ENCODE measurements at places on chromosomes 4 and X.

- DNase-seq, result no peak
Observed at GRCh38 chrX:39922926-39923325, 174.8 kb downstream of the BCOR start.

GRCh38 chr4:149291463-149291862 is 524.2 kb downstream of the IQCM start:
- no peak for DNase-seq

- no peak for DNase-seq
Observed at GRCh38 chrX:138020941-138021340, 455.0 kb downstream of the ZIC3 start.

DNA sequence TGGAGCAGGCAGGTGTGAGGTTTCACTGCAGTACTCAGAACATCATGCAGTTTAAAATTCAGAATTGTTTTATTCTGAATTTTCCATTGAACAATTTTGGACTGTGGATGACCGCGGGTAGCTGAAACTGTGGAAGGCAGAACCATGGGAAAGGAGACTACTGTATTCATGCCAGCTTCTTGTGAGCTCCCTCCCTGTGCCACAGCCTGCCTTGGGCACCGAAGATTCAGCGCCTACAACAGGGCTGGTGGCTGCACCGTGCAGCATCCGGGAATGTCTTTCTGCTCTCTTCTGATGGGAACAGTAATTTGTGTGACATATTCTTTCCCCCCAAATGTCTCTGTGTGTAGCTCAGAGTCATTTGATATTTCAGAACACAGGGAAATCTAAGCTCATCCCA is 118.5 kb upstream of the NKX1-1 start:
- no peak for DNase-seq

DNA sequence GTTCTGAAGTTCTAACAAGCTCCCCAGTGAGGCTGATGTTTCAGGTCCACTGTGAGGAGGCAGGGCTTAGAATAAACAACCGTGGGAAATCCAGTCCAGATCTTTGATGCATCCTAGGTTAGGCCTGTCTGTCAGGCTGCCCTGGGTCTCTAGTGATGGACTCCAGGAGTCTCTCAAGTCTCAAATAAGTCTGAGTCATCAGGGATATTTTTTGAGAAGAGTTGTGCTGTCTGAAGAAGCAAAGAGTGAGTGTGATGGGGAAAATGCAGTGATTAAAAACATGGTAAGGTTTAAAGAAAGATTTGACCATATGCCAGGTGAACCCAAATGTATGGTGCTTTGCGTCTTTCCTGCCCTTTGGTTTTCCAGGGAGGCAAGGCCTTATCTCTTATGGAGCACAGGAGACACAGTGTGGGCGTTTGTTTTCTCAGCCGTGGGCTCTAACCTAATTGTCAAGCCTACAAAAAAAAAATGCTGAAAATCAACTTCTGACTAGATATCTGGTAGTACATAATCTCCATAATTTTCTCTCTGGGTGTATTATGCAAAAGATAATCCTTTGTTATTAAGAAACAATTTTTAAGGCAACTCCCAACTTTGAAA is 100.7 kb downstream of the PTTG2 start:
- no peak for DNase-seq

DNA sequence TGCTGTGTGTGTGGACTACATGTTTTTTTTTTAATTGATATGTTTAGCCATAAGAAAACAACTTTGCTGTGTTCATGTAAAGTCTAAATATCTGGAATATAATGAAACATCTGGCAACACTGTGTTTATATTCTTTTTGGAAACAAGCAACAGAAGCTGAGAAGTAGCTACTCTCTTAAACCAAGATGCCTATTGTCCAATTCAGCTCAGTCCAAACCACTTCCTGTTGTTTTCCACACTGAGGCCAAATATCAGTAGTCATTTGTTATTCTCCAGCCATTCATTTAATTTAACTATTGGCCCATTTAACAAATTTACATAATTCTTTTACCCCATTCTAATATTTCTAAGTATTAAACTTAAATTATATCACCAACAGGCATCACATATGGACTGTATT is 903.0 kb upstream of the SLIT2 start:
- DNase-seq, result no peak

DNA sequence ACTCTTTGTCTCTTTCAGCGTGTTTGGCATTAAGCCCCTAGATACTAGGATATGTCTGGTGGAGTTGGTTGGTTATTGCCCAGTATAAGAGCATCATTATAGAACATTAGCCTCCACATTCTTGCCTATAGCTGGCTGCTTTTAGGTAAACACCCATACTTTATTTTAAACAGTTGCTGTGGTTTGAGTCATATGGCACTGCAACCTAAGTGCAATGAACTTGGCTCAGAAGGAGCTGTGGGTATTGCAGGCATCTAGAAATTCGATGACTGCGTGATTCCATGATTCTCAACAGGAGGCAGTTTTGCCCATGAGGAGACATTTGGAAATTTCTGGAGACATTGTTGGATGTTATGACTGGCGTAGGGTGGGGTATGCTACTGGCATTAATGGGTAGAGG is 49.5 kb downstream of the DCLK2 start:
- no peak for DNase-seq

DNA sequence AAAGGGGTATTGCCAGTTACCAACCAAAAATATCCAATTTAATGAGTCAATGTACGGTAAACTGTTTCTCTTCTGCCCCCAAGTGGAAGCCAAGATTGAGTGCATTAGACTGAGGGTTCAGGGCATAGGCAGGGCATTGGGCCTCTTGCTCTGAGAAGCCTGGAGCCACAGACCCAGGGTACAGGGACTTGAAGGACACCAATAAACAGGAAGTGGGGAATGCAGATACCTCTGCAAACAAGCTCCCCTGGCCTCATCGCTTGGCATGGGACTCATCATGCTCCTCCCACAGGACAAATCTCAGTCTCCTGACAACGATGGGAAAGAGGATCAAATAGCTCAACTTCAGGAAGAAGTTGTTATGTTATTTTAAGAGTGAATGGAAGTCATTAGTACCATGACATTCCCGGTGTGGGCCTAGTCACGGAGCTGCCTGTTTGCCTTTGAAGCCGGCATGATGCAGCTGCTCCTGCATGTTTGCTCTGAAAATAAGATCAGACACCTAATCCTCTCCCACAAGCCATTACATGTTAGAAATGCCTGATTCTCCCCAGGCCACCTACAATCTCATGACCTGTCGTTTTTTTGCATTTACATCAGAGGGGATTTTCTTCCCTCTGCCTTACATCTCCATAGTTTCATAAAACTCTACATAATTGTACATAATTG is 224.2 kb downstream of the RCHY1 start:
- no peak for DNase-seq

DNA sequence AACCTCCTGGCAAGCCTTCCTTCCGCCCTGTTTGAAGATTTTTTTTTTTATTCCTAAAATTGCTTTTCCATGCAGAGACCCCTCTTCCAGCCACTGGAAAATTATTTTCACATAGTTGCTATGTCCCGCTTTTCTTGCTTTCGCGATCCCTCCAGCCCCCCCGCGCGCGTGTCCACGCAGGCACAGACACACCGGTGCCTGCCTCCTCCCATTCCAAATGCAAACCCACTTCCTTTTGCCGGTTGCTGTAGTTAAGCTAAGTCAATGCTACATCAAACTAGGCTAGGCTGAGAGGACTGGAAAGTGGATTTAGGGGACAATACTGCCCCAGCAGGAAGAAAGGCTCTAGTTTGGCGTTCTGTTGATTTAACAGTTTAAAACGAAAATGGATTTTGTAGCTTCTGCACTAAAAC is 111.0 kb downstream of the DHX15 start:
- no peak for DNase-seq

GRCh38 chr4:87026800-87027495 is 92.1 kb downstream of the AFF1 start:
- DNase-seq, result no peak

DNA sequence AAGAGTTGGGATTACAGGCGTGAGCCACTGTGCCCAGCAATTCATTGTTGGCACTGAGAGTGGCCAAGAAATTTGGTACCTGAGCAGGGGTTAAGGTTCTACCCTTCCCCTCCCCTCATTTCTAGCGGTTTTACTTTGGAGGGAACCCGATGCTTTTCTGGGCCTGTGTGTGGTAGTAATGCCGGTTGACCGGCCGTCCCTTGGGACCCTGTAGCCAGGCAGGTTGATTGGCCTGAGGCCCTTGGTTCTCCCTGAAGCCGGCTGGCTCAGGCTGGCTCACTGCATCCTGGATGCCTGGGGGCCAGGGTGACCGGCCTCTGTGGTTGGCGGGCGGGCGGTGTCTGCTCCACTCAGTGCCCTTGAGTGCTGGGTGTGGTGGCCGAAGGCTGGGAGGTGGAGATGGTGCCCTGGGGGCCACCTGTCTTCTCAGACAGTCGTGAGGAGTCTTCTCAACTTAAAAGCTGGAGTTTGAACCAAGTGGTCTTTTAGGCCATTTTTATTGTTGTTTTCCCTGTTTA is 45.6 kb downstream of the RGS12 start:
- DNase-seq, result no peak
